Stimulated activated CD4-positive, alpha-beta T cell treated with anti-CD3 and anti-CD28 coated beads, Interleukin-2, amount 100 ng/mL, for 24 hours (primary cell): ENCODE measurements at places on chromosomes 5 and 9.

GRCh38 chr5:135826994-135827671 lies 7.3 kb upstream of the SLC25A48 start:
- DNase-seq, result no peak

- peak; percentile 86 for DNase-seq
These were observed at the start of gene SAPCD2 for GRCh38 chr9:137070201-137070905. SAPCD2 (minus strand) TSS chr9:137070557; CDS start chr9:137070460, 97 bp downstream.

DNA sequence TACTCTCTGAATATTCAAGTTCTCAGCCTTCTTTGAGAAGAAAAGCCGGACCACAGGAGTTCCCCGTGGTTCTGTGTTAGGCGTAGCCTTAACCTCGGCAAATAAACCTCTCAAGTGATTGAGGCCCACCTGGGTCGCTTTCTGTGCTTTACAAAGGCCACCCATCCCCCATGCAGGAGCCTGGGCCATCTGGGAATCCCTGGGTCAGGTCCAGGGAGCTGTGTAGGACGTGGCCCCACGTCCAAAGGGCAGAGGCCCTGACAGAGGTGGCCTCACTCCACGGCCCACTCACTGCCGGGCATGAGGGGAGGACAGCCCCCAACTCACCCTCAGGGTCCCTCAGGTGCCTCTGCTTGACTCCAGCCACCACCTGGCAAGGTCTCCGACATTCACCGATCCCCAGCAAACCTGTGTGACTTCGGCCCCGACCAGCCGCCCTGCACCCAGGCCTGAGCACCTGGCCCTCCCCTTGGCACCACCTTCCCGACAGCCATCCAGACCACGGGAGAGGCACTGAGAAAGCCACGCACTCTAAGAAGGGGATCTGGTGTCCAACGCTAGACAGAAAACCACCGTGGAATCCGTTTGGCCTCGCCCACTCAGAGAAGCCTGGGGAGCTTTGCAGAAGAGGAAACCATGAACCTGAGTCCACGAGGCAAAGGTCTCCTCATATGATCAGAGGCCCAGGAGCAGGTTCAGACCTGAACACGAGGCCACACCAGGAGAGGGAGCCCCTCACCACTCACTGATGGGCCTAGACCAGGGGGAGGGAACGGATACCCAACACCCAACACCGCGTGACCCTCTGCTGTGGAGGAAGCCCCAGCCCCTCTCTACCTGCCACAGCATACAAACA lies 4.5 kb downstream of the SLC12A7 start:
- DNase-seq, result no peak

DNA sequence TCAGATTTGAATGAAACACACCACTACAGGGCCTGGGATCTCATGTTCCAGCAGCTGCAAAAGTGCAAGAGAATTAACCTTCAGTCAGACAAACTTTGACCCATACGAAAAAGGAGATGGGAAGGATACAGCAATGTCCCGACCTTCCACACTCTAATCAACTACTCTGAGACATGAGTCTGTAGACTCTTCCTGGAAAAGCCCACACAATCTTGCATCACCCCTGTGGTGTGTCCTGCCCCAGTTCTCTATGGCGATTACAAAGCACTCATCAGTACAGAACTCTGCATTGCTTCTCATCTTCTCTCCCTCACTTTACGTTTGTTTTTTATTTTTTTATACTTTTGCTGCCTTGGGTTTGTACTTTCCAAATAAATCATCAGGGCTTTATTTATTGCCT lies 241.0 kb upstream of the KIF2A start:
- DNase-seq, result no peak

GRCh38 chr5:109038209-109038840 lies 290.6 kb downstream of the FER start:
- no peak for DNase-seq

- peak; percentile 38 for DNase-seq
These were observed 752 bp downstream of the TSTD2 start for GRCh38 chr9:97632248-97632984.

DNA sequence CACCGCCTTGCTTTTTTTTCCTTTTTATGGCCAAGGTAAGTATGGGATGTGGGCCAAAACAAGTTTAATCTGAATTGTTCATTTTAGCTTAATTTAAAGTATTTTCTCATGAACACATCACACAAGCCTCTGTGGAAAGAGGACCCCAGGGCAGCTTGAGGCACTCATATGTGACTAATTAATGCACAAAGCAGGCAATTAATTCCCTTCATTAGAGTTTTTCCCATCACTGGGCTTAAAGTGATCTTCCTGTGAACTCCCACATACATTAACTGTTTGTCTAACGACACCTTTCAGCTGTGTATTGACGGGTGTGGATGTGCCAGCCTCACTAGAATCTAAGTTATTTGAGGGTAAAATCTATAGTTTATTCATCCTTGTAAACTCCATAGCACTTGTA lies 103.3 kb downstream of the MRPS27 start:
- no peak for DNase-seq

DNA sequence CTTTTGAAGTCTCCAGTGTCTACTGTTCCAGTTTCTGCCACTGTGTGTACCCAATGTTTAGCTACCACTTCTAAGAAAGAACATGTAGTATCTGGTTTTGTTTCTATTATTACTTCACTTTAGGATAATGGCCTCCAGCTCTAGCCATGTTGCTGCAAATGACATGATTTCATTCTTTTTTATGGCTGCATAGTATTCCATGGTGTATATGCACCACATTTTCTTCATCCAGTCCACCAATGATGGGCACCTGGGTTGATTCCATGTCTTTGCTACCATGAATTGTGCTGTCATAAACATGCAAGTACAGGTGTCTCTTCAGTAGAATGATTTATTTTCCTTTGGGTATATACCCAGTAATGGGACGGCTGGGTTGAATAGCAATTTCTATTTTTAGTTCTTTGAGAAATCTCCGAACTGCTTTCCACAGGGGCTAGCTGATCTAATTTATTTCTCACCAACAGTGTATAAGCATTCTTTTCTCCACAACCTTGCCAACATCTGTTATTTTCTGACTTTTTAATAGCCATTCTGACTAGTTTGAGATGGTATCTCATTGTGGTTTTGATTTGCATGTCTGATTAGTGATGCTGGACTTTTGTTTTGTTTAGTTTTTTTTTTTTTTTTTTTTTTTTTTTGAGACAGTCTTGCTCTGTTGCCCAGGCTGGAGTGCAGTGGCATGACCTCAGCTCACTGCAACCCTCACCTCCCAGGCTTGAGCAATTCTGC lies 68.9 kb downstream of the WDR41 start:
- no peak for DNase-seq

- DNase-seq, result no peak
These were observed 2.6 kb upstream of the GABRB2 start for GRCh38 chr5:161549106-161549505.

- no peak for DNase-seq
These were observed 16.4 kb upstream of the RPS14 start for GRCh38 chr5:150465927-150466326.

GRCh38 chr9:115213818-115214334 lies 95.9 kb upstream of the TNC start:
- no peak for DNase-seq

- no peak for DNase-seq
These were observed 232.6 kb upstream of the ADAMTS16 start for GRCh38 chr5:4907571-4907970.

GRCh38 chr9:134168757-134169550 lies 4.6 kb upstream of the RNU6ATAC start:
- DNase-seq, result no peak

GRCh38 chr5:33631786-33632185 lies 191.0 kb downstream of the TARS1 start:
- DNase-seq, result no peak

GRCh38 chr9:34984049-34984448 lies 5.5 kb upstream of the DNAJB5 start:
- DNase-seq, result no peak

GRCh38 chr9:134099123-134099761 lies 31.4 kb upstream of the BRD3 start:
- peak; percentile 68 for DNase-seq

- DNase-seq, result no peak
These were observed 259.9 kb upstream of the RASA1 start for GRCh38 chr5:87007737-87008136.

DNA sequence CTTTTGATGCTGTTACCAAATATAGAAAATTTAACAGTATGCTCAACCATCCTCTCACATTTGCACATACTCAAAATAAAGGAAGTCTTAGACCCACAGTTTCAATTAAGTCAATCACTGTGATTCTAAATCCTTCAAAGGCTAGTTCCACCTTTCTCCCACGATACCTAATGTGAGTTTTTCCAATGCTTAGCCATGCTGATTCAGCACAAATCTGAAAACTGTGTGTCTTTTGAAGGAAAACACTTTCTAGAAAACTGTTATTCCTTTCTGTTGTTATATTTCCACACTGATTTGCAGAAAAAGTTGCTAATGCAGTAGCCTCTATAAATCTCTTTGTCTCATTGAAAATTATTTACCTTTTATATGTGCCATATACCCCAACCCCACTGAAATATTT lies 645.7 kb downstream of the PRR16 start:
- no peak for DNase-seq

DNA sequence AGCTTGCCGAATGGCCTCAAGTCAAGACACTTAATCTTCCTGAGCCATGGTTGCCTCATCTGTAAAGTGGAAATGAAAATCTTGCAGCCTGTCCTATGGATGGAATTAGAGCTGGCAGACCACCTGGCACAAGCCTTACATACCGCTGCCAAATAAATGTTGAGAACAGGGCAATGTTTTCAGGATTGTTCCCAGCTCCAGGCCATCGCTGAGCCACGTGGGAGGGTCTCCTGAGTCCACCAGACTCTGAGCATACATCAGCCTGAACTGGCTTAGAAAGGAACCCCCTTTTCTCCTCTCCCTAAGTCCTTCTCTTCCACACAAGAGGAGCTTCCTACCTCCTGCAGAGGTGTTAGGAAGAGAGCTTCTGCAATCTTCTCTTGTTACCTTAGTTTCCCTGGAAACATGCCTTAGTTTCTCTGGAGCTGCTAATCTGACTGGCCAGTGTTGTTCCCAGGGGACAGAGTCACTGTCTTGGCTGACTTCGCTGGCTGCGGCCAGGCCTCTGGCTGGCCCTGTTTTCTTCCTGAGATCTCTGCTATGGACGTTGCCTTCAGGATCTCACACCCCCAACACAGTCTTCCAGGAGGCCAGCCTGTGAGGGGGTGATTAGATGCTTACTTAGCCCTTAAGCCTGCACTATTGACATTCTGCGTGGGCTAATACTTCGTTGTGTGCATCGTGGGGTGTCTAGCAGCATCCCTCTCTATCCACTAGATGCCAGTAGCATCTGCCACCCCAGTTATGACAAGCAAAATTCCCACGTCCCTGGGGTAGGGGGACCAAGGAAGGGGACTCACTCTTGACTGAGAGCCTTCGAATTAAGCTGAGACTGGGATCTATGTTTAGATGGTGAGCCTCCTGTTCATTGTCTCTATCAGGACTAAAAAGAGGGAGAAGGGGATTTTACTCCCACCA lies 62.2 kb downstream of the BOD1 start:
- DNase-seq, result no peak

DNA sequence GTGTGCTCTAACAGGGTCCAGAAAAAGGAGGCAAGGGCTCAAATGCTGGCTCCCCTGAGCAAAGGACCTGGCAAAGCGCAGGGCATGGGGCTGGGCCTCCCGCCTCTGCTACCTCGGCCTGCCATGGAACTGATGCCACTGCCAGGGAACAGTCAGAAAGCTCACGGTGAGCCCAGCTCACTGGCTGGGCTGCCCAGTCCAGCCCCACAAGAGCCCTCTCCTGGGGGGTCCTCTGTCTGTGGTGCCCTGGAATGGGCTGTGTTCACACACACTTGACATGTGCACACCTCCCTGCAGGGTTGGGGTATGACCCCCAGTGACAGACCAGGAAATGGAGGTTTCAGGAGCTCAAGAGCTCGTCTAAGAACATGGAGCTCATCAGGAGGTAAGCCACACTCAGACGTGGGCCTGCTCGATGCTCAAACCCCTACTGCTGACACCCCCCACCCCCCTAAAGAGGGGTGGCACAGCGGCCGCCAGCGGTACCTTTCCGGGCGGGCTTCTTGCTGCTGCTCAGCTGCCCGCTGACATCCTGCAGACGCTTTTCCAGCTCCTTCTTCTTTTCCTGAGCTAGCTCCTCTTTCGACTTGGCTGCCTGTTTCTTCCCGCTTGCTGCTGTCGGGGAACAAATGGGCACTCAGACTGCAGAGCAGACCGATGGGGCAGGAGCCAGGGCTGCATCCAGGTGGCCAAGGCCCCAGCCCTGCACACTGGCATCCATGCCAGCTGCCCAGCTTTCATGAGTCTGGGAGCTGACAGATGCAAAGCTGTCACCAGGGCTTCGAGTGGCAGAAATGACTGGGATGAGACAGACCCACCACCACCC lies 9.1 kb downstream of the BRD3OS start:
- no peak for DNase-seq

GRCh38 chr5:68216245-68217046 lies 890 bp downstream of the PIK3R1 start:
- DNase-seq, result peak; percentile 68

- DNase-seq, result no peak
These were observed 43.0 kb downstream of the IL31RA start for GRCh38 chr5:55894135-55894534.

DNA sequence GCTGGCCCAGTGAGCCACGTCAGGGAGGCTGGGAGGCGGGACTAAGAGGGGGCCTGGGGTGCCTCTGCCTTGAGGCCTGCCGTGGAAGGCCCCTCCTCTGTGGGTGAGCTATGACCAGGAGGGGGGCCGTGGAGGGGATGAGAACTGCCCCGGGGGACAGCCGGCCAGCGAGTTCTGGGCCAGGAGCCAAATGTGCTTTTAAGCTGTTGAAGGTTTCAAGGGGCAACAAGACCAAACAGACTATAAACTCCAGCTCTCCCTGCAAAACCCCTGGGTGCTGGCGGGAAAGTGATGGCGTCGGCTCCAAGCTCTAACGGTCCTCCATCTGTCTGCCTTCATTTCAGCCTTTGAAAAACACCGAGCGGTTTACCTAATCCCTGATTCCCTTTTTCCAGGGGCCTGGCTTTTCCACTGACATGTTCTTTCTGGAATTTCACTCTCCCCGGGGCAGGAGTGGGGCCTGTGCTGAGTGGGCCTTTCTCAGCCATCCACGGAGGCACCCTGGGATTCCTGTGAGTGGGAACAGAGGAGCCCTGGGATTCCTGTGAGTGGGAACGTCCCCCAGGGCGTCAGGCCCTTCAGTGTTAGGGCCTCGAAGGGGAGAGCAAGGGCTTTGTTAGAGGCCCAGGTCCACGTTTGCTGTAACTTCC lies 65.6 kb downstream of the COL5A1 start:
- DNase-seq, result no peak

- peak; percentile 50 for DNase-seq
These were observed 232.6 kb downstream of the MAST4 start for GRCh38 chr5:66828548-66829357.

GRCh38 chr9:128899566-128900322 lies 17.8 kb downstream of the LRRC8A start:
- DNase-seq, result peak; percentile 28

DNA sequence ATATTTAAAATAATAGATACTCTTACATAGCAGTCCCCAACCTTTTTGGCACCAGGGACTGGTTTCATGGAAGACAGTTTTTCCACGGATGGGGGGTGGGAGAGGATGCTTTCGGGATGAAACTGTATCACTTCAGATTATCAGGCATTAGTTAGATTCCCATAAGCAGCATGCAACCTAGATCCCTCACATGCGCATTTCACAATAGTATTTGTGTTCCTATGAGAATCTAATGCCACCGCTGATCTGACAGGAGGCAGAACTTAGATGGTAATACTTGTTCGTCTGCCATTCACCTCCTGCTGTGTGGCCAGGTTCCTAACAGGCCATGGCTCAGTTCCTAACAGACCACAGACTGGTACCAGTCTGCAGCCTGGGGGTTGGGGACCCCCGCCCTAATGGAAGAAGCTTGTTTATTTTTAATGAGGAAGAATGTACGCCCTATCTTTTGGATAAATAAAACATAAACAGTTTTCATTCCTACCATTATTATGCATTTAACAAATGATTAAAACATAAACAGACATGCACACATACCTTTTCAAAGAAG lies 187.7 kb downstream of the ZSWIM6 start:
- DNase-seq, result no peak
